Activated B cell treated with CpG ODN at 0.5 μM for 24 hours (primary cell): ENCODE measurements at places on chromosomes 1 and 21.

DNA sequence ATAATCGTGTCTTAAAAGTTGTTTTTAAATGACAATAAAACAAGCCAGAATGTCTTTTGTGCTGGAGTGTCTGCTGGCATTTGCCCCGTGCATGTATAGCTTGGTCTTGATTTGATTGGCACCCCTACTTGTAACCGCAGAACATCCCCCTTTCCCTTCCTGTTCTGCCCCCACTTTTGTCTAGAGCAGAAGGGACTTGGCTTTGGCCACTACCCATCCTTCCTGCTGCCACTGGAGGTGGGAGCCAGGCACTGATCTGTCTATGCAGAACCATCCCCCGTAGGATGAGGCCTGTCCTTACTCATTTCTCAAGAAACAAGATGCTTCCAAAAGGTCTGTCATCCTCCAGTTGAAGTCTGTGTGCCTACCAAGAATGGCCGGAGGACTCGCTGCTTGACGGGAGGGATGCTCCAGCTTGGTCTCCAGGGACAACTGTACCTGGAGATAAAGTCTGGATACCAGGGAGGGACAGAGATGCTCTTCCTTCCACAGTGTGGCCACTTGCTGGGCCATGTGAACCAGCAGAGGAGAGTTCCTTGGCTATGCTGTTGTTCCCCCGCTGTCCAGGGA lies 1.1 kb upstream of the SLC27A3 start:
- DNase-seq = no peak

GRCh38 chr1:248841702-248842395 lies 3.8 kb downstream of the ZNF672 start:
- no peak for DNase-seq

DNA sequence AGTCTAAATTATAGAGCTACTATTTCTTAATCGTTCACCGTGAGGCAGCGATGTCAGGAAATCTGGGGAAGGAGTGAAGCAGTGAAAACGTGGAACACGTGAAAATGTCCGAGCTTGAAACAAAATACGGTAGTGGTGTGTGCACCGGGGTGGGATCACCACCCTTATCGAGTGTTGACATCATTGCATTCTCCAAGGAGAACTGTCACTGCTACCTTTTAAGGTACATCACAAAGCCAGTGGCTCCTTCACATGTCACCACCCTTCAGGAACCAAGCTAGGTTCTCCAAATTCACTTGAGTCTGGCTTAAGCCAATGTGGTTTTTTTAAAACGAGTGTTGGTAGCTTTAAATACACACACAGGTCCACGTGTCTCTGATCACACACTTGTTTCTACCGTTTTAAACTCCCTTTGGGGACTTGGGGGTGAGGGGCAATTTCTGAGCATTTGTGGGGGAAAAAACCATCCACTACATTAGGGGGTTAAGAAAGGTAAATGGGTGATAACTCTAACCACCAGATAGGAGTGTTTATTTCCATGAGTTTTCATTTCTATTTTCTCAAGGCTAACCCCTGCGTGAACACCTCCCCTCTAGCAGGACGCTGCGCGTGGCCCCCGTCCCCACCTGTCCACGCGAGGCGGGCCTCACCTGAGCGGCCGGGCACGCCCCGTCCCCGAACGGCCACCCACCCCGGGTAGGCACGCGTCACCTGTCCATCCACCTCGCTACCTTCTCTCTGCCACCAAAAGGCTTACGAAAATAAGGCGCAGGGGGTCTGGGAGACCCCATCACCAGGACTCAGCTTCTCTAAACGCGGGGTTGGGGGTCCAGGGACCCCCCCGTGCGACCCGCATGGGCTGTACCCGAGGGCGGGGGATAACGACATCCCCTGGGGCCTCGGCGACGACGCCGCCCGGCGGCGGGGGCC lies 978 bp downstream of the PRDM15 start:
- peak; percentile 46 for DNase-seq

- DNase-seq = peak; percentile 28
Observed at GRCh38 chr1:221840511-221841243, 98.8 kb upstream of the DUSP10 start.

GRCh38 chr1:115728341-115728740 lies 40.2 kb downstream of the CASQ2 start:
- DNase-seq = no peak

DNA sequence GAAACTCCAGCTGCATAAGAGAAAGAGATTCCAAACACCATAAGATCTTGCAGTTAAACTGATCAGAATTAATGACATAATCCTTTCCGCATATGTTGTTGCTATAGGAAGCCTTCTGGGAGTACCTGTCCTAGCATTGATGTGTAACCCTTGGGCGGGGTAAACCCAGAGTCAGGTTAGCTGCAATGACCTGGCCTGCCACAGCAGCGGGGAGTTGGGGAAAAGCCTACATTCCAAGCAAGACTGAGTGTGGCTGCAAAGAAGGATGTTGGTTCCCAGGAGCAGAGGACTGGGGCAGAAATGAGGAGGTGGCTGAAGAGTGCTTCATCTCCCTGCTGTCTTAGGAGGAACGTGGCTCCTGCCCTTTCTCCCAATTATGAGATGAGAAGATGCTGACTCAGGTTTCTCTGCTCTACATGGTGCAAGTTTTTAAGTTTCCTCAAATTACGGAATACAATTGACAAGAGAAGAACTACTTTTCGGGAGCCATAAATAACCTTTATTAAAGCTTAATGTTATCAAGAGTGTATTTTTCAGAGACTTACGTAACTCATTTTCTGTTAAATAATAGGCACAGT lies 142.1 kb downstream of the RYR2 start:
- no peak for DNase-seq

DNA sequence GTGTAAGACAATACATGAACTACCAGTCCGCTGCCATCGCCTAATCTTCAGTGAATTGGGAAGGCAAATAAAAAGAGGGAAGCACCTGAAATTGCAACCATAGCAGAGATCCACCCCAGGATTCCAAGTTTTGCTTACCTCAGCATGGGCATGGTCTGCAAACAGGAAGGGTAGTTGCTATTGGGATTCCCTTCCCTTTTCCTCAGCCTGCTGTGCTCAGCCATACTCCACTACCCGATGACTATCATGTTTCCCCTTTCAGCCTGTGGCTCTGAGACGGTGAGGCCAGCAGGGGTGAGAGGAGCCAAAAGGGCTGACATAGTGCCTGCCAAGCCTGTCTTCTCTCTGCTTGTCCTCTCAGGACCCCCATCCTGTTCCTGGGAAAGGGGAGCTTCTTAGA lies 64.2 kb downstream of the GPR137B start:
- DNase-seq = no peak

DNA sequence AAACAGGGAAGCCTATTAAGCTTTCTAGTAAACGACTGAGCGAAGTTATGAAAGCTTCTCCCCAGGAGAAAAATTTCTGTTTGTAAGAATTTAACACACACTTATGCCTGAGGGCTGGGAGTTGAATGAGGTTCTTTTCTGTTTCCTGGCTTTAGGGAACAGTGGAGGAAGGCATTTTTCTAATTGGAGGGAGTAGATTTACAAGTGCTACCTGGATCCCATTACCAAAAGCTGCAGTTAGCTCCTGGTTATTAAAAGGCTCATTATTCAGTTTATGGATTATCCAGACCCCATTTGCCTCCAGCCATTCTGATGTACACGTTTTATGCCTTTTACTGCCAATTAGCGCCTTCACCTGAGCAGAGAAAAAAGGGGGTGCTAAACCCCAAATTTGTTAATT lies 7.5 kb downstream of the ST6GALNAC3 start:
- DNase-seq = no peak

GRCh38 chr1:109248797-109249629 lies at the start of gene CELSR2:
Gene CELSR2 (plus strand): TSS chr1:109249539. CDS start chr1:109250080, 541 bp downstream.
- DNase-seq = peak; percentile 54

DNA sequence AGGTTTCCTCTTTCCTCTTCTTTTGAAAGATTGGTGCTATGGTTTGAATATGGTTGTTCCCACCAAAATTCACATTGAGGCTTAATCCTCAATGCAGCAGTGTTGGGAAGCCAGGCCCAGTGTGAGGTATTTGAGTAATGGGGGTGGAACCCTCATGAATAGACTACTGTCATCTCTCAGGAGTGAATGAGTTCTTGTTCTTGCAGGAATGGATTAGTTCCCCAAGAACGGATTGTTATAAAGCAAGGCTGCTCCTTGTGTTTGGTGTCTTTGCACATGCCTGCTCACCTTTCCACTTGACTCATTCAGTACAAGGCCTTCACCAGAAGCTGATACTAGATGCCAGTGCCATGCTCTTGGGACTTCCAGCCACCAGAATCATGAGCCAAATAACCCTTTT lies 223.2 kb downstream of the BACH1 start:
- no peak for DNase-seq

DNA sequence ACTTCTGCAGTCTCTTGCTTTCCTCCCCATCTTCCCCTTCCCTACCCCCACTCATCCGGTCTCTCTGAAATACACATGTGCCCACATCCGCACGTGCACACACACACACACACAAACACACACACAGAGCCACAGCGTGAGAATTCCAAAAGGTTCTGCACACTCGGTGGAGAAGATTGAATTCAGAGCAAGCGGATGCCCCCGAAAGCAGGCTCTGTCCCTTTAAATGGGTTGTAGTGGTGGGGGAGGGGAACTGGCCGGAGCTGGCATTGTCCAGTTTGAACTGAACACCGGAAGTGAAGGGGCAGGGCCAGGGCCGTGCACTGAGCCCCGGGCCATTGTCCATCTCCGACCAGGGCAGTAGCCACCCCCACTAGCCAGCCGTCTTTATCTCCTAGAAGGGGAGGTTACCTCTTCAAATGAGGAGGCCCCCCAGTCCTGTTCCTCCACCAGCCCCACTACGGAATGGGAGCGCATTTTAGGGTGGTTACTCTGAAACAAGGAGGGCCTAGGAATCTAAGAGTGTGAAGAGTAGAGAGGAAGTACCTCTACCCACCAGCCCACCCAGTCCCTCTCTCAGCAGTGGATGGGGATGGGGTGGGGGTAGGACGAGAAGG lies 1.3 kb upstream of the LIN28A start:
- DNase-seq = no peak

- no peak for DNase-seq
Observed at GRCh38 chr1:204072931-204073836, at the start of gene SOX13. Gene SOX13 (plus strand): TSS chr1:204073115. CDS start chr1:204112916, 39,801 bp downstream.

GRCh38 chr1:55138823-55139222 lies 76.3 kb downstream of the USP24 start:
- no peak for DNase-seq

DNA sequence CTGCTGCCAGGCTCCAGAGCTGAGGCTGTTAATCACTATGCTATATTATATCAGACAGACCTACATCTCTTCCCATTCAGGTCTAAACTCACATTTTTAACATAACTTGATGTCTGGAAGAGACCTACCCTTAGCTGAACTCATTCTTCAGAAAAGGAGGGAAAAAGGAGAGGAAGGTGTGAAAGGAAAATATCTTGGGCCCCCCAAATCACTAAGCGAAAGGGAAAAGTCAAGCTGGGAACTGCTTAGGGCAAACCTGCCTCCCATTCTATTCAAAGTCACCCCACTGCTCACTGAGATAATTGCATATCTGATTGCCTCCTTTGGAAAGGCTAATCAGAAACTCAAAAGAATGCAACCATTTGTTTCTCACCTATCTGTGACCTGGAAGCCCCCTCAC lies 222.2 kb downstream of the ASTN1 start:
- DNase-seq = no peak

DNA sequence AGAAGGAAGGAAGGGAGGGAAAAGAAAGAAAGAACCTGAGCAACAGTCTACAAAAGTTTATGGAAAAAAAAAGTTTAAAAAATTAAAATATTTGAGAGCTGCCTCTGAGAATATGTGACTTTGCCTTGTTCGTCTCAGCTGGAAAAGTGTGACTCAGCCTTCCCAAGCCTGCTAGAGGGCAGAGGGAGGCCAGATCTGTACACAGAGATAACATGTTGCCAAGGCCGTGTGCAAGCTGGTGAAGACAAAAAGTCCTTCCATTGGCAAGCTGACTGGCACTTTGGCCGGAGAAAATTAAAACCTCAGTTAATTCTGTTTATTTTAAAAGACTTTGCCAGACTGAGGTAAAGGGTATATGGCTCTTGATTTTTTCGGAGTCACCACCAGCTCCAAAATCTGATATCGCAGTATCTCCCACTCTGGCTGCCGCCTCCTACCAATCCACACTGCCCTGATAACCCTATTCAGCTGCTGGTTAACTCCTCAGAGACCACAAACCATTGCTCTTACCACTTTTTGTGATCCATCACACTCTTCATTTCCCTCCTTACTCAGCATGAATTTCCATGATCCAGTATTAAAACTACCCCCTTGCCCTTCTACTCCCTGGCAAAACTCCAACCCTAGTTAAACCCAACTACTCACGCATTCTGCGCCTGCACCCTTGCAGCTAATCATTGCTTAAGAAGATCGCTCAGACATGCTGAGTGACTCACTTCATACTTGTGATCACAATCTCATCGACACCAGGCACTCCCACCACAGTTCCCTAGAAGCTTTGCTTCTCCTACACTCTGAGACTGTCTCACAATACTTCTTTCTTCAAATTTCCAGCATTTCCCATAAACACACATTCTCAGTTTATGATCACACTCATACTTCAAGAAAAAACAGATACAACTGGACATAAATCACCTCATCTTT lies 5.7 kb upstream of the PPP1R15B start:
- DNase-seq = no peak

- no peak for DNase-seq
Observed at GRCh38 chr1:246856371-246856770, 75.4 kb downstream of the AHCTF1 start.

DNA sequence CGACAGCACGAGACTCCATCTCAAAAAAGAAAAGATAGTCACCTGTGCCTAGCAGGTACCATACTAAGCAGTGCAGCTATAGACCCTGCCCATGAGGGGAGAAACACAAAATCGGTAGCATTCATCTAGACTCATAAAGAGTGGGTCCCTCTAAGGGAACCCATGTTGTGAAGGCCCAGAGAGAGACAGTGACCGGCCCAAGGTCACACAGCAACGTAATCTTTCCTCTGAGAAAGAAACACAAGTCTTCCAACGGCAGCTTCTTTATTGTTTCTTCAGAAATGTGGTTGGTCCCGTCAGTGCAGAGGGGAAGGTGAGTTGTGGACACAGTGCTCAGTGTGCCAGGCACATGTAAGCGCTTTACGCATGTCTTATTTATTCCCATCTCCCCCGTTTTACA lies 198.6 kb upstream of the TMEM51 start:
- DNase-seq = no peak

DNA sequence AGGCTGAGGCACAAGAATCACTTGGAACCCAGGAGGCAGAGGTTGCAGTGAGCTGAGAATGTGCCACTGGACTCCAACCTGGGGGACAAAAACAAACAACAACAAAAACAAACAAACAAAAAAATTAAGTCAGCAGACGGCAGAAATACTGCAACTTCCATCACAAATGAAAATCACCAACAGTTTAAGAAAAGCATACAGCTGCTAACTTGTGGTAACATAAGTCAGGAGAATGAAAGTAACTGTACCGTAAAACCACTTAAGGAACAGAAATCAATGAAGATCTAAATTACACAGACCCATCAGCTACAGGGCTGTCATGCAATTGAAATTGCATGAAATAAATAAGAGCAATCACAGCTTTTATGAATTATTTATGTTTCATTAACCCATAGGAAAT lies 25.0 kb downstream of the MCOLN2 start:
- no peak for DNase-seq

DNA sequence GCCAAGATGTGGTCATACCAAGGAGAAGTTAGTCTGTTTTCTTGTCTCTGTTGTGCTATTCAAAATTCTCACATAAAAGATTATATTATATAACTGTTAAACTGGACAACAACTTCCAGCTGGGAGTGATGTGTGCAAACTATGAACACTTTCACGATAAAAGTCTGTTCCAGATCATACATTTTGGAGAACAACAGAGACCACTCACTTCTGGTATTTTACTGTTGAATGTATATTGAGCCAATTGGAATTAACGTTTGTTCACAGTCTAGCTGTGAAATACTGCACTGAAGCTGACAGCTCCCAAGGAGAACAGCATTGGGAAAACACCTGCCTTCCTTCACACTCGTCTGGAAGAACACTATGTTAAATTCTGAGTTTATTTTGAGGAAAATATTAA lies 860 bp upstream of the SHCBP1L start:
- no peak for DNase-seq
